Stimulated activated CD4-positive, alpha-beta T cell treated with anti-CD3 and anti-CD28 coated beads, Interleukin-15, amount 100 ng/mL, for 24 hours (primary cell): ENCODE measurements at places on chromosomes 2 and 18.

DNA sequence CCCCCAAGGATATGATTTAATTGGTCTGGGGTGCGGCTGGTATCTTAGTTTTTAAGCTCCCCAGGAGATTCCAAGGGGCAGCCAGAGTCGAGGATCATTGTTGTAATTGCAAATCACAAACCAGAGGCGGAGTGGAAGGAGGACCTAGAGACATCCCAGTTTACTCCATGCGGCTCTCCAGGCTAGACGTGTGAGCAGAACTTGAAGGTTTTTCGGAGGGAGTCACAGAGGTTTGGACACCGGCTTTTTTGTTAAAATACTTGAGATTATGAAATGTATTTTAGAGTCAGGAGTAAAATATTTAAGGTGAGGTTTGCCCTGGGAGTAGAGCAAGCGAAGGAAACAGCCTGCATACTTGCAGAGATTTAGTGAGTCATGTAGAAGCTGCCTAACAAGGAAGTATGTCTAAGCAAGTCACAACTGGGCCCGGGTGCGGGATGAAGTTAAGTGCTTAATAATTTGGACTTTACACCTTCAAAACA is 39.5 kb downstream of the TGOLN2 start:
- no peak for DNase-seq

GRCh38 chr18:41977233-41977632 is 22.2 kb downstream of the PIK3C3 start:
- no peak for DNase-seq

DNA sequence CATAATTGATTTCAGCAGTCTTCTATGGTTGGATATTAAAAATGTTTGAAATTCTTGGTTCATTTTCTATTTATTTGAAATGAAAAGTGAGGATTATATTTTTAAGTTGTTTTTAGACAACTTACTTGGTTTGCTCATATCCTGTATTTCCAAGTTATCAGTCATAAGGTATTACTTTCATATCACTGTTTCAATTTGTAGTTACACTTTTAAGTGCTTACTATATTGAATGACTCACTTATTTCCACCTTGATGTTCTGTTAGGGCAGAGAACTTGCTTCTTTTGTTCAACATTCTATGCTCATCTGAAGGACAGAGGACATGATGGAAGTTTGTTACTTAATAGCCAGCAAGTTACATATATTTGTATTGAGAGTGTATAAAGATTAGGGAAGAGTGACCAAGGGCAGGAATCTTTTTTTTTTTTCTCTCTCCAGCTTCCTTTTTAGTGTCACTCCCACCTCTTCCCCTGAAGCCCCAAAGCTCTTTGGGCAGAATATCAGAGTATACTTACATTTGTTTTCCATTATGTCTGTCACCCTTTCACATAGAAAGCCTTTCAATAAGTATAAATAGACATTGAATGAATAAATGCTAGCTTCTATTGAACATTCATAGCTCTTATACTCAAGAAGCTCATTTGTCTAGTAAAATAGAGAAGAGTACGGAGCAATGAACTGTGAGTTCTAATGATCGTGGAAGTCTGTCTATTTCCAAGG is 28.1 kb downstream of the PIK3C3 start:
- no peak for DNase-seq

DNA sequence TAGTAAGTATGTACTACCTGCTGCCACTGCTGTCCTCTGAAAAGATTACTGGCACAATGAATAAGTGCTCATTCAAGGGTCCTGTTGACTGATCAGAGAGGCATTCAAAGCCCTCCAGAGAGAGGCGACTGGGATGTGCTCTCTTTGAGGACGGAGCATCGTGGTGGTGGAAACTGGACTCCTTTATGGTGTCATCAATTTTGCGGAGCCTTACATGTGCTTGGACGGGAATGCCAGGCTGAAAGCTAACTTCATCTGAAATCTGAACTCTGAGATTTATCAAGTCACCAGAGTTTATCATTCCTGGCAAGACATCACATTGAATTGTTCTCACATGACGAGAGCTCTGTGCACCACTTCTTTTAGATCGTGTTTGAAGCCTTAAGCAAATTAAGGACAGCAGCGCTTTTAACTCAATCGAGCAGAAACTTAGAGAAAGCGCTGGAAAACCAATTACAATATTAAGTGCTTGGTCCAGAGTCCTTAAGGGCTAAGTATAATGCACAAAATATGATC is 138.3 kb downstream of the NCK2 start:
- DNase-seq = no peak

- no peak for DNase-seq
Measured at GRCh38 chr2:192072261-192072660, 122.5 kb downstream of the TMEFF2 start.

GRCh38 chr18:43161528-43161927 is 46.0 kb upstream of the RIT2 start:
- DNase-seq = no peak

DNA sequence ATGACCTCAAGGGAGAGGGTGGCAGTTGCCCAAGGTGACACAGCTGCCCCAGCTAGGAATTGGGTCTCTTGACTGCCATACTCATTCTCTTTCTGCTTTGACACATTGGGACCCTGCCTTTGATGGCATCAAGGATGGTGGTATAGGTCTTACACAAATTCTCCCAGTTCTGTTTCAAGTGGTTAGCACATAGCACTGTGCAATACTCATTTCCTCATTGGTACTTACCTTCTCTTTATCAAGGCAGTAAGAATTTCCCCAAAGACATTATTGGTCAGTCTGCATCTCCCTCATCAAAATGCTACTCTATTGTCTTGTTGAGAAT is 35.9 kb upstream of the CCDC93 start:
- no peak for DNase-seq

- DNase-seq = no peak
Measured at GRCh38 chr18:58538604-58539386, 90.1 kb downstream of the ALPK2 start.

GRCh38 chr2:202375033-202375608 is 1.0 kb upstream of the BMPR2 start:
- peak; percentile 73 for DNase-seq

DNA sequence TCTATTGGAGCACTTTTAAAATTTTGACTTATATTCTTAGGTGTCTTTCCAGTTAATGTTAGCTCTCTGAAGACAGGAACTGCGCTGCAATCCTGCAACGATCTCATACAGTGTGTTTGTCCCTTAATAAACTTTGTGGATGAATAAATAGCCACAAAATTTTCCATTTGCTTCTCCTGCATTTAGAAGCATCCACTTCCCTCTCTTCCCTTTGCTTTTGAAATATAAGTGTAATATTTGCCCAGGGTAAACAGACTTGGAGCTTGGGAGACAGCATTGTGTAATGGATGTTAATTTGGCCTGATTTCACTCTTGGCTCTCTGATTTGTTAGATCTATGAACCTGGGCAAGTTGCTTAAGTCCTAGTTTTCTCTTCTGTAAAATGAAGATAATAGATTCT is 58.2 kb upstream of the CD28 start:
- DNase-seq = no peak
